ENCODE measurements at places on chromosomes 1 and 21.

GRCh38 chr1:168178227-168178637 is 530 bp upstream of the TIPRL start:
- DNase-seq: no peak

- no peak for DNase-seq
Observed at GRCh38 chr1:99636647-99637175, 9.2 kb upstream of the PALMD start.

- DNase-seq: no peak
Observed at GRCh38 chr1:61626816-61627215, 98.1 kb downstream of the TM2D1 start.

- DNase-seq: no peak
Observed at GRCh38 chr1:204996981-204997380, 46.0 kb upstream of the CNTN2 start.

GRCh38 chr1:198948895-198949659 is 310.2 kb downstream of the PTPRC start:
- no peak for DNase-seq

- no peak for DNase-seq
Observed at GRCh38 chr1:53982763-53983104, 35.3 kb downstream of the LDLRAD1 start.

GRCh38 chr1:91523482-91523881 is 22.8 kb downstream of the CDC7 start:
- DNase-seq: no peak

- DNase-seq: no peak
Observed at GRCh38 chr1:29062157-29062942, 61.4 kb downstream of the TMEM200B start.

DNA sequence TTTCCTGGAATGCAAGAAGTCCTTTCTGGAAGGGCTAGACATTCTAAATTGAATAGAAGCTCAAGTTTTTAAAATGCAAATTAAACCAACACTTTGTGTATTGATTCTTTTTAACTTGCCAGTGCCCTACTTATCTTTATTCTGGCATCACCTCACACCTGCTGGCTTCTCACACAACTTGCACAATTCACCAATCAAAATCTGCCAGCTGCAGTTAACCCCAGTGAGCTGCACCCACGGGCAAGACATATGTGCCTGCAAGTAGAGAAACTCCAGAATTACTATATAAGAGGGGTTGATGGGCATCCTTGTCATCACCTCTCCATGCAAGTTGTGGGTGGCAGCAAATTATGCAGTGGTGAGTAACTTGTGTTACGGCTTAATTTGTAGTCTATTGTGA is 11.7 kb upstream of the PLPPR4 start:
- DNase-seq: no peak

DNA sequence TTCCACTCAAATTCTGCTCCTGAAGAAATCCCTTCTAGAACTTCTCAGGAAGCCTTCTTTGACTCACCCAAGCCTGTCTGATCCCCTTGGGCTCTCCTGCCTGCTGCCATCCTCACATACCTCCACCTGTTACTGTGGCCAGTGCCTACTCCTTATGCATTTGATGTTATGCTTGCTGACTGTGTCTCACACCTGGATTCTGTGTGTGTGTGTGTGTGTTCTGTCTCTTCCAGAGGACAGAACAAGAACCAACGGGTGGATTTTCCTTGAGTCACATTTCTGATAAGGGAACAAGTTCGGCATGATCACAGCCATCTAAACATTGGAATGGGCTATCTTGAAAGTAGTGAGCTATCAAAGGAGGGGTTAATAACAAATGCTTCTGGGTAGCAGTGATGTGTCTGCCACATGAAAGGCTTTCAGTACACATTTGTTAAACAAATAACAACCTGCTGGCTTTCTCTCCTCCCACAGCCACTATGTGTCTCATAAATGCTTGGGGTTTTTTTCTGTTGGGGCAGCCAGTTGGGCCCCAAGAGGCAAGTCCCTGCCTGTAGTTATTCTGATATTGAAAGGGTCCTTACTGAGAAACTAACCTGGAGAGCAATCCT is 8.9 kb upstream of the GPR37L1 start:
- DNase-seq: no peak

GRCh38 chr1:151799179-151800022 is 5.8 kb downstream of the LINGO4 start:
- no peak for DNase-seq

- no peak for DNase-seq
Observed at GRCh38 chr1:19813643-19813960, 1.5 kb downstream of the RNF186 start.

DNA sequence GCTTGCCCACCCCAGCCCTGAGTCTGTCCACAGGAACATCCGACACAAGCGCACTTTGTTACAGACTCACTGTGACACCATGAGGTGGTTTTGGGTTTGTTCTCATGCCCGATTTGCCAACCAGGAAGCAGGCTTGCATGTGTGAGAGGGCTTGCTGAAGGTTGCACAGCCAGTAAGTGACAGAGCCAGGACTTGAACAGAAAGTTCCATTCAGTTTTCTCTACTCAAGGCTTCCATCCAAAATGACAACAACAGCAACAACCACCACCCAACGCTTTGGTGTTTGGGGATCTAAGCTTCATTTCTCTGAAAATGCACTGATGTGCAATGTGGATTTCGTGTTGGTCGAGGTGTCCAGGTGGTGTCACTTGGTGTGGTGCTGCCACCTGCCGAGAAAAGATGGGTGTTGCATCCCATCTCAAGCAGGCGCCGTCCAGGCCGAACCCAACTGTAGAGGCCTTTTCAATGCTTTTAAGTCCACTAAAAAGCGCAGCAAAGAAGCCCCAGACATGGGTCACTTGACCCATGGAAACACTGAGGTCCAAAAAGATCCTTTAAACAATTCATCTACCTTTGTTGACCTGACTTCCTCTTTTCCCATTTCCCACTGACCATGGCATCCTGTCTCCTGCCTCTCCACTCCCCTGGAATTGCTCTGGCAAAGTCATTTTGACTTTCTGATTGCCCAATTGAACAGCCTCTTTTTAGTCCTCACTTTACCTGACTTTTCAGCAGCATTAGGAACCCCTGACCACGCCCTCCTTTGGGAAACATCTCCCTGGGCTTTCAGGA is 12.2 kb downstream of the CITED4 start:
- DNase-seq: peak; percentile 87

DNA sequence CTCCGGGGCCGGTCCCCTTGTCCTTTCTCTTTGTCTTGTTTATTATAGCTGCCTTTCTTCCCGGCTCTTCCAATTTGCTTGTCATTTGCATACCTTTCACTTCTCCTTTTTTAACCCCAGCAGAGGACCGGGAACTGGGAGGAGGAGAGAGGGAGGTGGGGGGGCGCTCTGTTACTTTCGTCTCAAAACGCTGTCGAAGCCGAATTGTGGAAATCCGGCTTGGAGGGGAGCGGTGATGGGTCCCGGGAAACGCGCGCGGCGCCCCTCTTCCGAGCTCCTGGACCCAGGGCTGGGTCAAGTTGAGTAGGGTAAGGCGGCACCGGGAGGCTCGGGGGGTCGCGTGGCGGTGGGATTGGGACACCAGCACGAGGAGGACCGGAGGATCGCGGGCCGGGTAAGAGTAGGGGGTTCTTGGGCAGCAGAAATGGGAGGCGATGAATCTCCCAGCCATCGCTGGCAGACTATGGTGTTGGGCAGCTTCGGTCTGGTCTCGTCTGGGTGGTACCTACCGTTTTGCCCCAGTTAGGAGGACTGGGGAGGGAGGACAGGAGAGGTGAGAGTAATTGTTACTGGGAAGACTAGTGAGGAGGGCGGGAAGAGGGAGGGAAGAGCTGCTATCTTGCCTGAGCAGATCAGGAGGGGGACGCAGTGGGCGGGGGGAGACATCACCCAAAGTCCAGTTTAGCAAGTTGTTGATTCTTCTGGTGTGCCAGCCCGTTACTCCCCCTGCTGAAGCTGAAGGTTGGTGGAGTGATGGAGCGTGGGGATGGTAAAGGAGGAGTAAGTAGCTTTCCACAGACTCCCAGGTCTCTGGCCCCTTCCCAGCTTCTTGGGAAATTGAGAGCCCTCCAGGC is 1.5 kb downstream of the PROX1 start:
- no peak for DNase-seq

All from hematopoietic multipotent progenitor cell treated with erythropoietin and hydrocortisone succinate and interleukin-3 and kit ligand, for 6 days (in vitro differentiated cells).